Foreskin keratinocyte (primary cell): ENCODE measurements at places on chromosomes 1 and 21. TPM values are rescaled to one million over a fixed set of nuclear protein-coding genes. Genes with fewer than 3 reads are reported as not detected.

MROH9 gene
- not detected in 2 replicates for total RNA-seq

RGL1 gene
- total RNA-seq: 1.1 and 1.2 TPM in 2 replicates

VWA1 gene
- total RNA-seq: 15.0 and 17.5 TPM in 2 replicates

PTPN14 gene
- total RNA-seq: 47.6 and 48.2 TPM in 2 replicates
